ENCODE measurements at places on chromosomes 5 and 9.

DNA sequence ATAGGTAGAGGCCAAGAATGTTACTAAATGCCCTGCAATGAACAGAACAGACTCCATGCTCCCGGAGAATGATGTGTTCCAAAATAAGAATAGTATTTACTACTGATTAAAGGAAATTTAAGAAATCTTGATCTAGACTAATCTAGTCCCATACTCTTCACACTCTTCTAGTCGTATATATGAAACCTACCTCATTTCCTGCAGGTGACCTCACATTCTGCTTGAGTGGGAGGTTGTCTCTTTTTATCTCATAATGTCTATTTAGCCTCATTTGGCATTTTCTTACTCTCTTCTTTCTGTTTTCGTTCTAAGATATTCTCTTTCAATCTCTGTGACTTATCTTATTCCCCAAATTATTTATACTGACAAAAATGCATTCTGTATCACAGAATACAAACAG lies 9.2 kb upstream of the SHOC1 start:
- DNase-seq: no peak

- no peak for DNase-seq
Measured at GRCh38 chr5:52956915-52957747, 32.0 kb upstream of the ITGA2 start.

DNA sequence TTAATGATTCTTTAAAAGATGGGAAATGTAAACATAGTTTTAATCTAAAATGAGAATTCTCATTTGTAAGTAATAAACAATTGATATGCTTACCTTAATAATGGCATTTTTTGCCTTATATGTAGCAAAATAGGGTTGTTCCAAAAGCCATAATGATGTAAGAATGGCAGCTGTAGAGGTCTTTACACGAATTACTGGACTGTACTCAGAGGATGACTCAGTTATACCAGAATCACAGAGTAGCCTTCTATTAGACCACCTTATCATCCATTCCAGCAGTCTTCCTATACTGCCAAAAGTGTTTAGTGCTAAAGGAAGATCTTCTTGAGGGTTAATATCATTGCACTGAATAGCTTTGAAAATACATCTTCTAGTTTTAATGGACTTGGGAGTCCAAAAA lies 66.5 kb downstream of the CPLANE1 start:
- DNase-seq: no peak

DNA sequence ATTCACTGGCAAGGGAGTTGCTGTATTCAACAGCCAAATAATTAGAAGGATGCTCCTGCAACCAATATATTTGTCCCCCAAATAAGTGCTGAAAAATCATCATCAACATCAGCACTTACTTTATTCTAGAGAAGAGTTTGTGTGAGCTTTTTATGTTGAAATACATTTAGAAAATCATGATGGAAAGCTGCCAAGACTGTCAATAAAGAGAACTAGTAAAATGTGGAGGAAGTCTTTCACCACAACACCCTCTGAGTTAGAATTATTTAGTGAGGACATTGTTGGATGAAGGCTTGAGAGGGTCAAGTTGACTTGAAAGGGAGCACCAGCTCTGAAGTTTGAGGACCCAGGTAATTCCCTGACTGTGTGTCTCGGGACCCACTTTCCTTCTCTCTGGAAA lies 100.2 kb upstream of the TBCA start:
- no peak for DNase-seq

DNA sequence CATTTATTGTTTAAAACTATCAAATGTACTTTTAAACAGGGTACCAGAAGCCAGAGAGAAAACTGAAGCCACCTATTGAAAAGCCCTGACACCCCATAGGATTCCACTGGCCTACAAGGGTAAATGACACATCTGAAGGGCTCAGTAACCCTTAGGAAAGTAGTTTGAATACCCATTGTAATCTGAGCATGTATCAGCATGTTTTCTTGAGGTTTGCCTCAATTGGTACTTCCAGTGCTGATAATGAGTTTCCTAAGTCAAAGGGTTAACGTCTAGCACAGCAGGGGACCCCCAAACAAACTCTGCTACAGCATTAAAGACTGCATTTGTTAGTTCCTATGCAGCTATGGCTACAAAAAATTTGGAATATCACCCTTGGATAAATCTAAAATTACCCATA lies 657.1 kb downstream of the NR2F1-AS1 start:
- DNase-seq: no peak

DNA sequence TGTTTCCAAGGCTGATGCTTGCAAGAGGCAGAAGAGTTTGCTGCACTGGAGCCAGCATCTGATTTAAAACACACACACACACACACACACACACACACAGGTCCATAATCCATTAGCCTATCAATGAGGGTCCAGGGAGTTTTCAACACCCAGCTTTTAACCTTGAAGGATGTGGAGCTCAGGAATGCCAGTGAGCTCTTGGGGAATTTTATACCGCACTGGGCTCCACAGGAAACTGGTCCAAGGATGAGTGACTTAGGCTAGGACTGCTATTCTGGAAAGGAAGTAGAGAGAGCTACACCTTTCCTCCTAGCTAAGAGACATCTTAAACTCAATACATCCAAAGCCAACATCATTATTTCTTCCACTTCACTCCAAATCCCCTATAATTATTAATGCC lies 942 bp upstream of the NRG2 start:
- no peak for DNase-seq

DNA sequence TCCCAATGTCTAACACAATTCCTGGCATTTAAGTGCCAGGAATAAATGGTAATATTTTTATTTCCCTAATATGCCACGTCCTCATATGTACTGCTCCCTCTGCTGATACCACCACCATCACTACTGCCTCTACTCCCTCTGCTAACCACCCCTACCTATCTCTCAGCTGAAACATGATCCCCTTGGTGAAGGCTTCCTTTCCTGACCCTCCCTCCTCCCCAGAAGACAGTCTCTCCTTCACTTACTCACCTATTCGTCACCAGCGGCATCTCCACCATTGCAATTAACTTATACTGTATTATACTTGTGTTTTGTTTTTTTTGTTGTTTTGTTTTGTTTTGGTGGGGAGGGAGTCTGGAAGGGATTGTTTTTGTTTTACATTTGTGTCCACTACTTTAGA lies 4.8 kb downstream of the DENND1A start:
- no peak for DNase-seq

DNA sequence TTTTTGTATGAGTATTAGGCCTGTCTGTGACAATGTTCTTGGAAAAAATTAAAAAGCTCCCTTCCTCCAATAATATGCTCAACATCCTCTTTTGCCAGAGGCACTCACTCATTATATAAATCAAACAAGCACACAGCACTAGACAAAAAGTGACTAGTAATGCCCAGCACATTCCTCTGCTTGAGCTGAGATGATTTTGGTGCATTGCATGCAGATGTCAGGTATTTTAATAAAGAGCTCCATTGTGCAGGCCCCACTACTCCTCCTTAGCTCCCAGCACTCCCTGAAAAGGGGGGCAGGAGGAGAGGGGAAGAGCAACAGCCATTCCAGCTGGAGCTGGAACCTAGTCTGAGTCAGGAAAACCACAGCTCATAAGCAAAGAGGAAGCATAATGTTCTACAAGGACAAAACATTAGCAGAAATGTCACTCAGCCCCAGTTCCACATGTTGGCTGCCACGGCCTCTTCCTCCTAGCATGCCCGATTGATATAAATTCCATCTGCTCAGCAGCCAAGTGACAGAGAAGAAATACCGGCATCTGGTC lies 348.5 kb downstream of the BNC2 start:
- peak; percentile 86 for DNase-seq

DNA sequence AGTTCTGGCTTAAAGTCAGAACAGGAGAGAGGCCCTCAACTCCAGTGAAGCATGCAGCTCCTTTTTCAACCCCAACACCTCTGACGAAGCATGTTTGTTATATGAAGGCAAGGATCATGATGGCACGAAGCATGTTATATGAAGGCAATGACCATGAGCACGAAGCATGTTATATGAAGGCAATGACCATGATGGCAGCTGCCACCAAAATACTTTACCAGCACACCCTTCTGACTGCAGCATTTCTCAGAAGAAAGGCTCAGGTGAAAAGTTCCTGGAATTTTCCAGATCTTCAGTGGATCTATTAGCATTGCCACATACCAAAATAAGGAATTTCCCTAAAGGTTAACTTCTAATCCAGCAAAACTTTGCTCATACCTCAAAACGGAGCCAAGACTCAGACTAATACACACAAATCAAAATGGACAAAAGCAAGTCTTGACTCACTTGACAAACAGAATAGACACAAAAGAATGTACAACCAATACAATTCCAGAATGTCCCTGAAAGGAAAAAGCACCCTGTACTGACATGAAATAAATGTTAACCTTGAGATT lies 217.4 kb downstream of the FANCC start:
- DNase-seq: no peak

GRCh38 chr9:117153021-117153420 lies 261.8 kb downstream of the ASTN2 start:
- DNase-seq: no peak

- DNase-seq: no peak
Measured at GRCh38 chr9:87336914-87337333, 160.7 kb upstream of the DAPK1 start.

DNA sequence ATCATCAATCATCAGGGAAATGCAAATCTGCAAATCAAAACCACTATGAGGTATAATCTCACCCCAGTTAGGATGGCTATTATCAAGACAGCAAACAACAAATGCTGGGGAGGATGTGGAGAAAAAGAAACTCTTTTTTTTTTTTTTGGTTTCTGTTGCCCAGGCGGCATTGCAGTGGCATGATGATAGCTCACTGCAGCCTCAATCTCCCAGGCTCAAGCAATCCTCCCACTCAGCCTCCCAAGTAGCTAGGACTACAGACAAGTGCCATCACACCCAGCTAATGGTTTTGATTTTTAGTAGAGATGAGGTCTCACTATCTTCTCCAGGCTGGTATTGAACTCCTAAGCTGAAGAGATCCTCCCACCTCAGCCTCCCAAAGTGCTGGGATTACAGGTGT lies 5.4 kb upstream of the CNTRL start:
- DNase-seq: no peak

GRCh38 chr5:34038390-34038789 lies 4.6 kb downstream of the C1QTNF3 start:
- no peak for DNase-seq

DNA sequence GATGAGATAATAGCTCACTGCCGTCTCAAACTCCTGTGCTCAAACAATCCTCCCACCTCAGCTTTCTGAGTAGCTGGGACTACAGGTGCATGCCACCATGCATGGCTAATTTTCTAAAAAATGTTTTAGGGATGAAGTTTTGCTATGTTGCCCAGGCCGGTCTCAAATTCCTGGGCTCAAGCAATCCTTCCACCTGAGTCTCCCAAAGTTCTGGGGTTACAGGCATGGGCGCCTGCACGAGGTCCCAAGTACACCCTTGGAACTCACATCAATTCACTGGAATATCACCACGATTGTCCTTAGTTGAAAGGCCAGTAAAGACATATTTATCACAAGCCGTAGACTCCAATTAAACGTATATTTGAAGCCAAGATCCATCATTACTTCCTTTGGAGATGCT lies 184.6 kb downstream of the IRX1 start:
- no peak for DNase-seq

DNA sequence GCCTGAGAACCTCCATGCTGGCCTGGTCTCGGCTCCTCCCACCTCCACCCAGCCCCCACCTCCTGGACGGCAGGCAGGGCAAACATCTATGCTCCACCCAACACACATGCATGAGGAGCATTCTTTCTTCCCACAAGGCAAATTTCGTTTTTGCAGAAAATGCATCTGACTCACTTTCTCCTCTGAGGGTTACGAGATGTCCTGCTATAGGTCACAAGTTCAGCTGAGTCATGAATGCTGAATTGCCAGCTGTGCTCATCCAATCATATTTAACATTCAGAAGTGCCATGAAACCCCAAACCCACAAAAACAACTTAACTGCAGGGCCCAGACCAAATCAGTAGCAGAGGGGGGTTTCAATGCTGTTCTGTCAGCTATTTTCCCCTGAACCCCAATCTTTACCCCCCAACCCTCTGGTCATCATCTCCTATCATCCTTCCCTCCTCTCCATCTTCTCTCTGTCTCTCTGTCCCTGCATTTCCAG lies 39.0 kb upstream of the OSMR start:
- DNase-seq: no peak

GRCh38 chr9:98378794-98379193 lies 123.3 kb upstream of the TBC1D2 start:
- no peak for DNase-seq

GRCh38 chr5:140925806-140926442 lies at the start of gene PCDHAC1:
Gene PCDHAC1 (plus strand): TSS chr5:140926299. CDS start chr5:140926893, 594 bp downstream.
- no peak for DNase-seq
